ENCODE measurements at places on chromosomes 12 and 14. TPM values are rescaled to one million over a fixed set of nuclear protein-coding genes. Genes with fewer than 3 reads are reported as not detected.

Gene HSPB8
- total RNA-seq = 15.7 TPM

DNA sequence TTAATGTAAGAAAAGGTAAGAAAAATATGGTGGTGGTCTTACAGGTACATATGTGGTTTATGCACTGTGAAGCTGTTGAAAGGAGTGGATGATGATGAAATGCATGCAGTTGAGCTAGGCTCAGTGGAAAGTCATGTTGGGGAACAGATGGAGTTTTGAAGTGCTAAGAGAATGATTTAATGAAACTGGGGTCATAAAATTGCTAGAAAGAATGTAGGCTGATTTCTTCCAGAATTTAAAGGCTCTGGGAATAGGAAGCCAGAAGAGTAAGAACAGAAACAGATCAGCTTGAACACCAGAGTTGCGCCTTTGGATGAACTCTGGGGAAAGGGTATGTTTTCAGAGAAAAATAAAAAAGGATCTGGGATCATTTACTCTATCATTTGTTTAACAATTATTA, 146.5 kb downstream of the MON2 start:
- no peak overlapping the region for H3K27ac ChIP-seq
- H3K4me1 ChIP-seq = peaks cover 6% of the 10 kb centered on the region
- no peak overlapping the region for H3K4me3 ChIP-seq

- no peaks in the 10 kb centered on the region for H3K36me3 ChIP-seq
- H3K27ac ChIP-seq = no peak overlapping the region
- no peak for DNase-seq
- peak overlapping the region; percentile 59 for H3K4me3 ChIP-seq
Observed at GRCh38 chr12:57215668-57216013, 953 bp upstream of the NXPH4 start.

GRCh38 chr12:68614105-68614679, 3.5 kb downstream of the RAP1B start:
- peaks cover 56% of the 10 kb centered on the region for H3K4me1 ChIP-seq
- peak overlapping the region; percentile 47 for H3K27ac ChIP-seq
- peak overlapping the region; percentile 11 for H3K4me3 ChIP-seq
- H3K36me3 ChIP-seq = peaks cover 2% of the 10 kb centered on the region
- no peak for DNase-seq

DNA sequence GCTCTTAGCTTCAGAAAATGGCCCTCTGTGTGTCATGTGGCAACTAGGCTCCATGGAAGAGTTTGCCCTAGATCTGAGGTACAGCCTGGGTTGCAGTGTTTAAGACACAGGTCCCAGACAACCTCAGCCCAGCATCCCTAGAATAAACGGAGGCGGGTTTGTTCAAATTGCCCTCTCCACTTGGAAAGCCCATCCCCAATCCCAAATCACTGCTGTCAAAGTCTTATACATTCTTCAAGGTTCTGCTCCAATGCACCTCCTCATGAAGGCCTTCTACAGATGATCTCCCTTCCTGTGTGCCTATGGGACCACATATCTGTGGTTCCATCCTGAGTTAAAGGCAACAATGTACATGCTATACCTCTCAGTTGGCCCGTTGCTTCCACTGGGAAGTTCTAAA, 289.8 kb downstream of the DPF3 start:
- no peaks in the 10 kb centered on the region for H3K36me3 ChIP-seq
- H3K27me3 ChIP-seq = no peaks in the 10 kb centered on the region
- DNase-seq = peak; percentile 10
- H3K27ac ChIP-seq = no peak overlapping the region
- H3K4me1 ChIP-seq = peaks cover 11% of the 10 kb centered on the region

Gene ANG
- total RNA-seq = 3.8 TPM

Gene ZFYVE21
- total RNA-seq = 32.9 TPM

DNA sequence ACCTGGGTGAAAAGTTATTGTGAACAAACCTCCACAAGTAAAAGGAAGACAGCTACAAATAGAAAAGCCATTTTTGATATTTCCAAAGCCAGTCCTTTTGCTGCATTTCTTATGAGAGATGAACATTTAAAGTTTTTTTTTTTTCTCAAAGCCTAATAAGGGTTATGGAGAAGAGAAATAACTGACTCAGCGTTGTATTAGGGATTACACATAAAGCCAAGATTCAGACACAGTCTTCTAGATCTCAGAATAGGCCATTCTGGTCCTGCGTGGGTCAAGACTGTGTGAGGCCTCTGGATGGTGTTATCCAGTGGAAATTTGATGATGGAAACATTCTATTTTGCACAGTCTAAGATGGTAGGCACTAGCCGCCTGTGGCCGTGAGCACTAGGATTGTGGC, 459.8 kb downstream of the EGLN3 start:
- H3K4me3 ChIP-seq = no peak overlapping the region
- H3K27me3 ChIP-seq = peaks cover 18% of the 10 kb centered on the region
- peaks cover 2% of the 10 kb centered on the region for H3K4me1 ChIP-seq
- H3K36me3 ChIP-seq = peaks cover 8% of the 10 kb centered on the region
- DNase-seq = no peak
- H3K27ac ChIP-seq = no peak overlapping the region

DNA sequence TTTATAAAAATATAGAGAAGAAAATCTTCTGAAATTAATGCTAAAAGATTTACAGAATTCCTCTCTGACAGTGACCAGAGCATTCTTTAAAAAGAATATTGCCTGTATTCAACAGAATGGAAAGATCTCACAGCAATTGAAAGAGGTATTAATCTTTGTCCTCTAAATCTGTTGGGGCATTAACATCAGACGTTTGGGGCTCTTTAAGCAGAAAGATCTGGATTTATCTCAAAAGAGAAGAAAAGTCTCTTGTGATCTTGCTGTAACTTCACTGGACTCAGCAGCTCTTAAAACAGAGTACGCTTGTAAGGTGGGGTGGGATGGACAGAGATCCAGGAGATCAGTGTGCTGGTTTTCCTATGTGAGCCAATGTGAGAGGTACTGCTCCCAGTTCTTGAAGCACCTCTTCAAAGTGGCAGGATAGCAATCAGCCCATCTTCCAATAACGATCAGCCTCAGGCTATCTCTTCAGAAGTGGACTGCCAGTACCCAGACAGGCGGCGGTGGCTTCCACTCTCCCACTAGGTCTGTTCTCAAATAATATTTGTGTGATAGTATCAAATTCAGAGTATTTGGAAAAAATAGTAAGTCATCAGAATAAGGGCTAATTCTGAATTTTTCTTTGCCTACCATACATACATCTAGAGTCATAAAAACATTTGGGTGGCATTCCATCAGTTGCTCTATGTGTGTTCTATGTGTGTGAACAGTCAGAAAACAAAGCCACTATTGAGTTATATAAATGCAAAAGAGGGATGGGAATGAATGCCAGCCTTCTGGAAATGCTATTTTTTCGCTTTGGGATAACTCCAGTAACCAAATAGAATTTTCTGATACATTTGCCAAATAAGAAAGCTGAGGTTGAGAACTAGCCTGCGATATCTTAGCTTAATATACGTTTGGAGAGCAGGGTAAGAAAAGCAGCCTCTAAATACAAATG, 237.4 kb upstream of the RGS6 start:
- peaks cover 50% of the 10 kb centered on the region for H3K4me1 ChIP-seq
- peak overlapping the region; percentile 35 for H3K27ac ChIP-seq
- H3K36me3 ChIP-seq = peaks cover 14% of the 10 kb centered on the region

DNA sequence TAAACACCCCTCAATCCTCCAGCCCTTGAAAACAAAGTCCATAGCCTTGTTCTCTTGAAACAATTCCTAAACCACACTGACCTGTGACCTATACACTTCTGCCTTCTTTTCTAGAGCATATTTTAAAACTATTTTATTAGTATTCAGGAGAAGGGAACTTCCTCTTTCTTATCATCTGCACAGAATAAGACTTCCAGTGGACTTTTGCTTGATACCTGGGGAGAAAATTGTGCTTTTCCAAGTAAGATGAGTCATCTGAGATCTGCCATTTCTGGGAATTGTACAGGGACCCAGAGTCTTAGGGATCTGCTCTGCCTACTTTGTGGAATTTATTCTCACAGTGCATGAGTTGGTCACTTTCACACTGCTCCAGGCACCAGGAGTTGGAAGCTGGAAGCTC, 10.5 kb upstream of the WNT5B start:
- no peak for DNase-seq
- H3K27ac ChIP-seq = no peak overlapping the region
- H3K36me3 ChIP-seq = no peaks in the 10 kb centered on the region
- H3K4me3 ChIP-seq = no peak overlapping the region

- DNase-seq = no peak
- H3K36me3 ChIP-seq = no peaks in the 10 kb centered on the region
- no peaks in the 10 kb centered on the region for H3K4me1 ChIP-seq
Observed at GRCh38 chr14:72332046-72332445, 399.8 kb downstream of the RGS6 start.

- peaks cover 62% of the 10 kb centered on the region for H3K36me3 ChIP-seq
- no peak overlapping the region for H3K27ac ChIP-seq
- no peaks in the 10 kb centered on the region for H3K4me1 ChIP-seq
- no peak for DNase-seq
- no peak overlapping the region for H3K4me3 ChIP-seq
Observed at GRCh38 chr12:128797119-128798118, 26.3 kb downstream of the SLC15A4 start.

All from mesothelial cell of epicardium (in vitro differentiated cells).